ENCODE measurements at places on chromosomes 5 and 9. TPM values are rescaled to one million over a fixed set of nuclear protein-coding genes. Genes with fewer than 3 reads are reported as not detected.

DNA sequence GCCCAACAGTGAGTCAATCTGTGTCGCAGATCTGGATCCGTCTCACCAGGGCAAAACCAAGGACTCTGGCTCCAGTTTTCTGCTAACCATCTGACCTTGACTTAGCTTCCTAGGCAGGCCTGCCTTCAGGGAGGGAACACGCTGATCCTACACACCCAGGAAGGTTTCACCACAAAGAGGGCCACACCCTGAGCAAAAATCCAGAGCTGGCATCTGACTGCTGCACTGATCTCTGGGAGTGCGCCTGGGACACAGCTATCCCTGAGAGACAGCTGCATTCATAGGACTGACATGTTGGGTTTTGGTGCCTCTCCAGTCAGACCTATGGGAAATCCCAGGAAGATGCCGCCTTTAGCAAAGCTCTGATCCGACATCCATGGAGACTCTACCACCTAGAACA lies 47.5 kb downstream of the CDK5RAP2 start:
- peak; percentile 31 for DNase-seq

GRCh38 chr5:151464101-151464500 lies 16.7 kb downstream of the SLC36A1 start:
- no peak for DNase-seq

- no peak for DNase-seq
These were observed 487.4 kb downstream of the PRDM9 start for GRCh38 chr5:23994581-23995370.

DNA sequence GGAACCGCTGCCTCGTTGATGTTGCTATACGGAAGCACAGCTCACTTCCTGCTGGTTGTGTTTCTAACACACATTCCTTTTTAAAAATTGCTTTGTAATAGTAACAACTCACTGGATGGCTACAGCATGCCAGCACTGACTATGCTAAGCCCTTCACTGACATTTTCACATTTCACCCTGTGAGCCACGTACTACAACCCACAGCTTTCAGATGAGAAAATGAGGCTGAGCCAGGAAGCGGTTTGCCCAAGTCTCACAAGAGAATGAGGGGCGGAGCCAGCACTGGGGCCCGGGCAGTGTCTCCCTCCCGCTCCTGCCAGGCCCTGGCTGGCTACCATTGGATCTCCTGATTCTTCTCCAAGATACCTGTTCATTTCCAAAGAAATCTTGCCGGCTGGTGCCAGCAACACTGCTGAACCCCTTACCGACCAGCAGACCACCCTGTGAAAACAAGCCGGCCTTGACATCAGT lies 38.3 kb downstream of the FAM78A start:
- DNase-seq: peak; percentile 36

DNA sequence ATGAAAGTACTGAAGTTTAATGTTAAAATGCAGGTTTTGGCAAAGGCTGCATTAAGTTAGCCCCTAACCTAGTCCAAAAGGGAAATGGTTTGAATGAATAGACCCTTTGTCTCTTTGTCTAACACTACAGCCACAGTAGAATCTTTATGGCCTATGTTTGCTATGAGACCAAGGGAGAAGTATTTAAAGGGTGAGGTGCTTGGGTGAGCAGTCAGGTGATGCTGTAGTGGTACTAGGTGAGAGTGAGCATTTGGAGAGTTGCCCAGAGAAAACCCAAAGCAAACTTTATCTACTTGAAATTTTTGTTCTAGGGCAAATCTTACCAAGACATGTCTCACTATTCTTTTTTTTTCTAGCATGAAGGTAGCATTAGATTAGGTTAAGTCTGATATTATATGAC lies 1961.4 kb upstream of the WWC1 start:
- DNase-seq: no peak

DNA sequence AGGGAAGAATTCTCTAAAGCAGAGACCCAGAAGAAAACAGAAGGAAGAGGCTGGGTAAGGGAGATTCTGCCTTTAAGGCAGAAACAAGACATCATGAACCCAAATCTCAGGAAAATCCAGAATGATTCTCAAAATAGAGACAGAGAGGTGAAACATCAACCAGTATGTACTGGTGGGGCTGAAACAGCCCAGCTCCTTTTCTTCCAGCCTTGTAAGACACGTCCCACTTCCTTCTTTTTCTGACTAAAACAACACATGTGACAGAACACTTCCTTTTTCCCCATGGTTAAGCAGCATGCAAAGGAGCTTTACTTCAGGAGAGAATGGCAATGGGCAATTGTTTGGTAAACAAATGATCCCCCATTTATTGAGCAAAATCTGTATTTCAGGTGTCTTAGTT lies 230.8 kb upstream of the NR4A3 start:
- no peak for DNase-seq

DNA sequence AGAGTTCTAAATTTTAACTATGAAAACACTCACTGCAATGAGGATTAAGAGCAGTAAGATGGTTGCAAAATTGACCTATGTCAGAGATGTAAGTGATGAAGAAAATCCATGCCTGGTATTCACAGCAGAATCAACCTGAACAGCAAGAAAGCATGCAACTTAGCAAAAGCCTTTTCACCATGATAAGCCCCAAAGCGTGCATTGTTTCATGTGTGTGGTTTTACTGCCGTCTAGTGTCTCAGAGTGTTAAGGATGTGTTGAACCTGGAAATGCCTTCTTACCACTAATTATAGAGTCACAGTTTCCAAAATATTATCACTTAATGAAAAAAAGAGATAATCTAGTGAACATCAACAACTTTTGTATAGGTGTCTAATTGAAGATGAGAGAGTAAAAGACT lies 415.2 kb upstream of the TRPC7 start:
- DNase-seq: no peak

- no peak for DNase-seq
These were observed 463.5 kb downstream of the RASEF start for GRCh38 chr9:82599336-82599949.

GRCh38 chr5:168753691-168754254 lies 174.6 kb upstream of the PANK3 start:
- peak; percentile 44 for DNase-seq

DNA sequence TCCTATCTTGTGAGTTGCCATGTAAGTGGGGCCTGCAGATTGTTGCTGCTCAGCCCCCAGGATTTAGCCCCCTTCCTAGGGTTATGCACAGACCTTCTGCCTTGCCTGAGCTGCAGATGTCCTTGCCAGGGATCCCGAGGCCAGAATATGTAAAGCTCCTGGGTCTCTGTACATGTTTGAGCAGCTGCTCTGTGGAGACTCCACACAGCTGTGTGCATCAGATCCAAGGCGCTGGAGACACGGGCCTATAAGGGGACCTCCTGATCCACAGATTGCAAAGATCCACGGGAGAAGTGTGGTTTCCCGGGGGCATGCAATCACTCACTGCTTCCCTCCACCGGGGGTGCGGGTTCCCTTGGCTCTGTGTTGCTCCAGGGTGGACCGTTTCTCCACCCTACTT lies 28.9 kb downstream of the TAF11L14 start:
- no peak for DNase-seq

TMC1 gene
- total RNA-seq: 0.06 TPM

ESM1 gene
- total RNA-seq: 1.8 TPM

CNTNAP3 gene
- total RNA-seq: not detected

POLE3 gene
- total RNA-seq: 72.3 TPM
